ENCODE measurements at places on chromosomes 12 and 14.

DNA sequence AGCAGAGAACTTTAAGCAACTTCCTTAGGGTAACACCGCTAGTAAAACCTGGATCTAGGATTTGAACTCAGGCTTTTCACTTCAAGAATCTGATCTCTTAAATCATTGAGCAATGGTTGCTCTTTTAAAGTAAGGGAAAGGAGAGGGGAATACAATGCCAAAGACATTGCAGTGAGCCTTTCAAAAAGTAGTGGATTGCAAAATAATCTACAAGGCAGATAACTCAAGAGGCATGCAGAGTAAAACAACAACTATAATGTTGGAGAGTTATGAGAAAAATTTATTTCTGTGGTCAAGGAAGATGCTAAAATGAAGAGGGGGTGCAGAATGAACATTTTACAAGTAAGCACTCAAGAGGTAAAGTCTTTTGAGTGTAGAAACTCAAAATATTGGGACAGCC lies 432.6 kb downstream of the C12orf50 start:
- no peak for DNase-seq

GRCh38 chr12:4552191-4552590 lies 9.8 kb upstream of the DYRK4 start:
- DNase-seq, result no peak

GRCh38 chr14:103510724-103511693 lies 11.6 kb downstream of the CKB start:
- no peak for DNase-seq

DNA sequence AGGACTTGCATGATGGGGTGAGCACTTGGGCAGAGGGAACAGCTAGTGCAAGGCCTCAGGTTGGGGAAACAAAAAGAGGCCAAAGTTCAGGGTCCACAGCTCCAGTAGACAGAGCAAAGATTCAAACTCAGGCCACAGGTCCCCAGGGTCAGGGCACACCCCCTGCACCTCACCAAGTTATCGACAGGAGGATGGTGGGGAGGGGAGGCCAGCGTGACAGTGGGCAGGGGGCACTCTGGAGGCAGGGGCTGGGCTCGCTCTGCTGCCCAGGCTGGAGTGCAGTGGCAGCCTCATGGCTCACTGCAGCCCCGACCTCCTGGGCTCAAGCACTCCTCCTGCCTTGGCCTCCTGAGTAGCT lies 32.4 kb upstream of the ULK1 start:
- no peak for DNase-seq

GRCh38 chr14:36426836-36427235 lies 93.2 kb downstream of the NKX2-1 start:
- no peak for DNase-seq

GRCh38 chr12:90305379-90305778 lies 596.7 kb upstream of the ATP2B1 start:
- DNase-seq, result no peak

- no peak for DNase-seq
Observed at GRCh38 chr12:75809746-75810145, 221.8 kb downstream of the PHLDA1 start.

DNA sequence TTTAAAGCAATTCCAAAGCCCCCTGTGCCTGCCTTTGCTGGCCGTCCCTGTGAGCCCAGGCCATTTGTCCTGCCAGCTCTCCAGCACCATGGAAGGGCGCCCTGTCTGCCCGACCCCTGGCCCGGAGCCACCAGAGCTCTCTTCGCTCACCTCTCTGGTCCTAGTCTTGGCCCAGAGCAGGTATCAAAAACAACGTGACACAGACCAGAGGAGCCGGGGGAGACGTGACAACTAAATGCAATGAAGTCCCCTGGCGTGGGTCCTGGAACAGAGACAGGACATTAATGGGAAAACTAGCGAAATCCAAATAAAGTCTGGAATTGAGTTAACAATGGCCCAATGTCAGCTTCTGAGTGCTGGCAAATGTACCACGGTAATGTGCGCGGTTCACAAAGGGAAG lies 83.2 kb upstream of the DIO3 start:
- DNase-seq, result no peak

DNA sequence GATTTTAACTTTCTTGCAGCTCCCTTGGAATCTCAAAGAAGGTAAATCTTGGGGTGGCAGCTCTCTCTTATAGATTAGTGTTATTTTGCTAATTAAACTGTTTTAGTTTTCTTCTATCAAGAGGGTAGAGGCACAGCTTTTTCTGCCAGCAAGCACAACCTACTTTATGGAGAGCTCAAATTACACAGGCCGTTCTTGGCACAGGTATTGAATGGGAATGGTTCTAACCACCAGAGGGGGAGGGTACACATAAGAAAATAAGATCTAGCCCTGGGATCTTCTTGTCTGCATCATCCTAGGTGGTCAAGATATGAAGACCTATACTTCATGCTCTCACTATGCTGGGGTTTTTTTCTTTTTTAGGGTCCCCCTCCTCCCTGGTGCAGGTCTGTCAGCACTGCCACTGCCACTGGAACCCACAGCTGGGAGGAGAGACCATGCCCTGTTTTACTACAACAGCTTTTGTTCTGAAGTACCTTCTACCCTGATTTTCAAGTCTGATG lies 48.6 kb upstream of the STAC3 start:
- DNase-seq, result no peak

GRCh38 chr14:102252834-102253801 lies 51.8 kb downstream of the MOK start:
- no peak for DNase-seq

GRCh38 chr14:72515779-72516770 lies 377.8 kb downstream of the DPF3 start:
- DNase-seq, result no peak

- no peak for DNase-seq
Observed at GRCh38 chr14:66330916-66331315, 155.3 kb upstream of the CCDC196 start.
